ENCODE measurements at places on chromosomes 2 and 18.
A peak's percentile ranks its signal among the peaks of the same experiment; 100 is the strongest.

DNA sequence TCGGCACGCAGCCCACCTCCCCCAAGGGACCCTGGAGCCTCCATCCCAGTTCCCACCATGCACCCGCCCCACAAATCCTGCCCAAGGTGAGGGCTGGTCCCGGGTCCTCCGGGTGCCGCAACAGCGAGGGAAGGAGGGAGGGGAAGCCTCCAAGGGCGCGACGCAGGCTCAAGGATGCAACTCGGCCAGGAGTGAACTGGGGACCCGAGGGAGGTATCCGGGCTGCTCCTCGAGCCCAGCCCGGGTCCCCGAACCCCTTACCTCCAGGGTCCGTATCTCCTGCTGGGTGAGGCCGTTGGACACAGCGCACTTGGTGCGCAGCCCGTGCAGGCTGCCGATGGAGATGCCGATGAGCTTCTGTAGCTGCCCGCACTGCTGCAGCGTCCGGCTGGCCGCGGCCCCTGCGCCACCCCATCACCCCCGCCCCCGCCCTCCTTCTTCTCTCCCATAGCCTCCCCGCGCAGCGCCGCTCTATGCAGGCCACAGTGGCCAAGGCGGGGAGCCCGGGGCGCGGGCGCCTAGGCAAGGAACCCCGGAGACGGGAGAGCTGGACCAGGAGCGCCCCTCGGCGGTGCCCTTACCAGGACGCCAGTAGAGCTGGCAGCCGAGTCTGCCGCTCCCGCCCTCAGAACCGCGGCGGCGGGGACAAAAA lies 124.1 kb downstream of the ANKRD30BL start:
- no peak for DNase-seq

GRCh38 chr2:201969241-201969937 lies 64.3 kb upstream of the FZD7 start:
- no peak for DNase-seq

GRCh38 chr2:170567429-170567828 lies 147.7 kb upstream of the SP5 start:
- no peak for DNase-seq

DNA sequence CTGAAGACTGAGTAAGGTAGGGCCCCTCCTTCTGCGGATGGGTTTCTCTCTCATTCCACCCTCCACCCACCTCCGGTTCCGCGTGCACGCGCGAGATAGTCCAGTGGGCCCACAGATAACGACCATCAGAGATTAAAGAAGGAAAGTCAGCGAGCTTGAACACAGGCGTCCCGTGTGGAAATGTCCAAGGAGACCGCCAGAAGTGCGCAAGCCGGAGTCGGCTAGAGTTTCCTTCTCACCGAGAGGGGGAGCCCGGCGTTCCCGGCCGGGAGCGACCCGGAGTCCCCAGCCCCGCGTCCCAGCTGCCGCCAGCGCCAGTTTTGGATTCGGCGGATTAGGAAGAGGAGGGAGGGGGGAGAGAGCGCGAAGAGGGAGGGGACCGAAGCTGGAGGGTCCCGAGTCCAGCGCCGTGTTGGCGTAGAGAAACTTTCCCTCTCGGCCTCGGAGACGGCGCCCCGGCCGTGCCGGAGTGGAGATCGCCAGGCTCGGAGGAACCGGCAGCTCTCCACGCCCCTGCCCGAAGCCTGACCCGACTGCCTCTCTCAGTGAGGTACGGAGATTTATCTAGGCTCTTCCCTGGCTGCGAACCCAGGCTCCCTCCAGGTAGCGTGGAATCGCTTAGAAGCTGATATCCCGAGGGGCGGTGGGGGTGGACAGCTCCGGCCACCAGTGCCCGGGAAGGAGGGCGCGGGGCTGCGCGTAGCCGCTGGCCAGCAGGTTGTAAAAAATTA lies at the start of gene GULP1:
TSS of gene GULP1 (plus strand) at position 258 of the 731 bp plus-strand sequence. CDS start 185,829 bp downstream, outside the sequence.
- peak; percentile 66 for DNase-seq

- DNase-seq: no peak
Measured at GRCh38 chr2:156145976-156146375, 186.5 kb downstream of the NR4A2 start.

DNA sequence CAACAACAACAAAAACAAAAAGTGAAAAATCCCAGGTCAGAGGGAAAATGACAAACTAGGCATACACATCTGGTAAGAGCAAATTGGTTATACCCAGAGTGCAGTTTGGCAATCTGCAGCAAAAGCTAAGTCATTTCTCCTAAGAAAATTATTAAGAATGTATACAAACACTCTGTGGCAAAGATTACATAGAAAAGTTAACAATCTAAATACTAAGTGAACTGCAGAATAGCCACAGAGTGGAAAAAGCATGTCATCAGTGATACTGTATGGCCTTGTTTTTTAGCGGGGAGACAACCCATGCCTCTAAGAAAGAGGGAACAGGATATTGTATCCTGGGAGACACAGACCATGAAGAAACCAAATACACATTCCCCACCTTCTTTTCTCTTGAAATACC lies 136.0 kb upstream of the ITGB6 start:
- DNase-seq: no peak

DNA sequence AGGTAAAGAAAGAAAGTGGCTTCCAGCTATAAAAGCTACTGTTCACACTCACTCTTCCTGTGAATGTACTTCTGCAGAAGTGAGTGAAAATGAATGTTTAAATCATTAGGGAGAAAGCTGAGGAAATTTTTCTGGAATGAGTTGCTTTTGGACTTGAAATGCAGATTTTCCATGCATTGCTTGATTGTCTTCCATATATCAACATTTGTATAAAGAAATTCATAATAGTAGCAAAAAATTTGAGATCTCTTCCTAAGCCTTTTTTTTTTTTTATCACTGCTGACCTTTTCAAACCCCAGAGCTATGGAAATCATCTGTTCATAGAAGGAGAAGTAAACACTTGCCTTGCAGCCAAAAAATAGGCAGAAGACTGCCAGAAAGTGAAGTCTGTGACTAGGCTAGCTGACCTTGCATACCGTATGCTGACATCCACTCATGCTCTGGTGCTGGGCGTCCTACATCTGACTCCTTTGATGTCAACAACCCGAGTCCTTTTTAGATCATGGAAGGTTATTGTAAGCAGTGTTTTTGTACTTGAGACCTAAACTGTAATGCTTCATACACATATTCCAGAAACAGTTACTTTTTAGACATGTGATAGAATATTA lies 154.5 kb upstream of the RASGRP3 start:
- no peak for DNase-seq

DNA sequence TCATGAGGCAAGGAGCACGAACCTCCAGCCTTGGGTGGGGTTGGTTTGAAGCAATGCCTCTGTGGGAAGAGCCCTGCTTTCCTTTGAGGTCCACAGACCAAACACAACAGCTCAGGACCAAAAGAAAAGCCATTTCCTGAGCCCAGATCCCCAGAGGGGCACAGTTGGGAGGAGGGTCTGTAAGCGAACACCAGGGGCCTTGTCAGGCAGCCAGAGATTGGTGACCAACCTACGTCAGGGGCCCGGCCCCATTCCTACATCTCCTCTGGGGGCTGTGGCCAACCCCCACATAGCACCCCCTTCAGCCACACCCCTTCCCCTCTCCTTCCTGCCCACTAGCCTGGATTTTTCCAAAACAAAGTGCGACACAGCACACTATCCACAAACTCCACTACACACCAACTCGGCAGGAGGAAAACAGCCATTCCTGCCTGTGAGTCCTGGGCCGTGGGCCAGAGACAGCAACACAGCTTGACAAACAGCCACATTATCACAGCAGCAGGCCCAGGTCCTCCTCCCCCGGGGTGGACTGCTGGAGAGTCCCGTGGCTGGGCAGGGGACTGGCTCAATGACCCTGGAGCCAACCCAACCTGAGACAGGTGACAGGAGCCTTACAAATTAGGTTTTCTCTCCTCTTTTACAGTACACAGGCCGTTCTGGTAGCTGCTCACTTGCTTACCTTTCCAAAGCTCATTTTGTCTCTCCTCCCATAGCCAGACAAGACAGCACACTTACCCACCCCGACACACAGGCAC lies 98.8 kb downstream of the TNS1 start:
- DNase-seq: peak; percentile 53

GRCh38 chr18:28666216-28666615 lies 489.3 kb upstream of the CDH2 start:
- no peak for DNase-seq

- DNase-seq: no peak
Measured at GRCh38 chr2:61759005-61759404, 94.9 kb downstream of the FAM161A start.
